GM20000 (cell line): ENCODE measurements at places on chromosomes 11 and 22.

GRCh38 chr22:23542933-23543332 is 37.2 kb downstream of the IGLL1 start:
- DNase-seq, result no peak

DNA sequence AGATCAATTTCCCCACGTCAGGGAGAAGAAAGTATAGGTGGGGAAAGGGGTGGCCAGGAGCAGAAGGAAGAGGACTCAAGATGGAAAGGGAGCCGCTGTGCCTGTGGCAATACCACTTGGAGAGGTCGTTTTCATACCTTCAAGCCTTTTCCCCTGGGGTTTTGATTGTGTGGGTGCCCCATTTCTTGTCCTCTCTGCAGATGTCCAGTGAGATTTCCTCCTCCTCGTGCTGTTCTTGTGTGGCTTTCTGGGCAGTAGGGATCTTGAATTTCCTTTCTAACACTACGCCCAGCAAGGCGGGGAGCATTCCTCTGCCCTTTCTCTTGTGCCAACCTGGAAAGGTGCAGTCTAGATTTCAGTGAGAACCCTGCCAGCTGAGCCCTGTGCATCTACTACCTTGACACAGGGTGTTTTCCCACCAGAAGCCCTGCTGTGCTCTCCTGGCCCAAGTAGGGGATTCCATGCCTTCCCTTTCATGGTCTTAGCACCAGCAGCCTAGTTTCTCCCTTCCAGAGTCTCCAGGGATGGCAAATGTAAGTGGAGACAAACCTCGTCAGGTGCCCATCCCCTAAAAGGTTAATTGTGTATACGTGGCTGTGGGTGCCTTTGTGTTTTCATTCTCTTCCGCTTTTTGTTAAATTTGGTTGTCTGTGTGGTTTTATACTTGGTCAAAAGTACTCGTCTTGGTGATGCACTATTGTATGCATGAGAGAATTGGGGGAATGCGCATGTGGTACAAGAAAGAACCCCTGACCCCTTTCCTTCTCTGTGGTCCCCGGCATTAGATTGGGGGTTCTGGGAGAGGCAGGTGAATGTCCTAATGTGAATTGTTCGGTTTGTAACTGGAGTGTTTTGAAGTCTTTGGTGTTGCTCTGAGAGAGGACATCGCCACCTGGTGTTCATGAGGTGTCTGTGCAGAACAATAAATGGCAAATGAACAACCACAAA is 71.4 kb upstream of the MPEG1 start:
- DNase-seq, result peak; percentile 55

DNA sequence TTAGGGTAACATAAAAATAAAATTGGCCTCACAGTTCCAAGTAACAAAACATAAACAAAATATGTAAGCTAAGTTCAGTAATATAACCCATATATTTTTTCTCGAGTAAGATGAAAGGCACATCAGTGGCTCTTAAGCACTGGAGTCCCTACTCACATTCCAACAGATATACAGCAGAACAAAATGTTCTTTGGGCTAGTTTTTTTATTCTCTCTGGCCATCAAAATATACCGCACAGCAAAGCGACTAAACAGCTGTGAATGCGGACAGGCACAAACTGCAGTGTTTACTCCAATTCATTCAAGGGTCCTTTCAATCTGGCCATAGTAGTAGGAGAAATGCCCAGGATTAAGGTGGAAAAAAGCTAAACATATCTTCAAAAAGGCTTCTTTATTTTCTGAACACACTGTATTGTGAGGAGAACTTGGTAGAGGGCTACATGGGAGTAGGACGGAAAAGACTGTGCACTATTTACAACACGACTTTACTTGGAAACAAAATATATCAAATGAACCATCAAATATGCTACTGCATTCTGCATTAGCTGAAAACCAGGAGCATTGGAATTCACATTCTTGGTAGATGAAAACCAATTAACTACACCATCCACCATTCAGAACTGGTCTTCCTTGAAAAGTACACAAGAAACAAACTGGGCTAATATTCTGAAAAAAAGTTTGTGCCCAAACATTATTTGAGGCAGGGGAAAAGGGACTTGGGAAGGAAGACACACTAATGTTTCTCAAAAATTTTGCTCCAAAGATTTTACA is 4.4 kb downstream of the CDON start:
- DNase-seq, result no peak

DNA sequence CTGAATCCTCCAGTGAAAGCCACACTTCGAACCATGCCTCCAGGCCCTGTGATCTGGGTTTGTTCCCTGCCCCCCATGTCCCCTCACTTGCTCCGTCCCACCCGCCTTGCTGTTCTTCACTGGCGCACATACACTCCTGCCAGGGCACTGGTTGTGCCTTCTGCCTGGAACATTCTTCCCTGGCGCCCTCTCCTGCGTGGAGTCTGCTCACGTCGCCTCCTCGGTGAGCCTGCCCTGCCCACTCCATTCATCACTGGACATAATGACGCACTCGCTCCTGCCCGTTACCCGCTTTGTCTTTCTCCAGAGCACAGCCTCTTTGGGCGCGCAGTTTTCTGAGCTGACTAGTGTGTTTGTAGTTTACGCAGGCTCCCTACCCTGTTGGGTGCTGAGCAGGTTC is 21.0 kb upstream of the MIEF1 start:
- no peak for DNase-seq

DNA sequence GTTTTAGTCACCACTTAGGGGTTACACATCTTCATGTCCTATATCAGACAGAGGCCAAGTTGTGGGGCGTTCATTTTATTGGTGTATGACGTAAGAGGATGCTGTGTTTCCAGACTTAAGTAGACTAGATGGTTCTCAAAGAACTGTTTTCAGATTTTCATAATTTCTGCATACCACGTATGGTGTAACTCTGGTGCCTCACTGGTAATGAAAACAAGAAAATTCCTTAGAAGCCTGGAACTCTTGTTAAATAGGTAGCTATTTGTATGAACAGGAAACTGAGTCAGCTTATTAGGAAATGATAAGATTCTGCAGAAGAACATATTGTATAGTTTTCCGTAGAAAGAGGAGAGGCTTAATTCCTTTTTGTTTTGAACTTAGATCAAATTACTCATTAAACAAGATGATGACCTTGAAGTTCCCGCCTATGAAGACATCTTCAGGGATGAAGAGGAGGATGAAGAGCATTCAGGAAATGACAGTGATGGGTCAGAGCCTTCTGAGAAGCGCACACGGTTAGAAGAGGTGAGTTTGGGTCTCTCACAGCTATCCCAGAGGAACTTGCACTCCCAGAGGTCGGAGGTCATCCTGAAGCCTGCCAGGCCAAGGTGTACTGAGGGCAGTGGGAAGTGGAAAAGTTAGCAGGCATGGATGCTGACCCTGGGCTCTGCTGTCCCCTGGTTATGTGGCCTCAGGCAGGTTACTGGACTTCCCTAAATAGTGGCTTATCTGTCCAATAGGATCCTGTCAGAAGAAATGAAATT is 3.9 kb downstream of the CDC45 start:
- no peak for DNase-seq

DNA sequence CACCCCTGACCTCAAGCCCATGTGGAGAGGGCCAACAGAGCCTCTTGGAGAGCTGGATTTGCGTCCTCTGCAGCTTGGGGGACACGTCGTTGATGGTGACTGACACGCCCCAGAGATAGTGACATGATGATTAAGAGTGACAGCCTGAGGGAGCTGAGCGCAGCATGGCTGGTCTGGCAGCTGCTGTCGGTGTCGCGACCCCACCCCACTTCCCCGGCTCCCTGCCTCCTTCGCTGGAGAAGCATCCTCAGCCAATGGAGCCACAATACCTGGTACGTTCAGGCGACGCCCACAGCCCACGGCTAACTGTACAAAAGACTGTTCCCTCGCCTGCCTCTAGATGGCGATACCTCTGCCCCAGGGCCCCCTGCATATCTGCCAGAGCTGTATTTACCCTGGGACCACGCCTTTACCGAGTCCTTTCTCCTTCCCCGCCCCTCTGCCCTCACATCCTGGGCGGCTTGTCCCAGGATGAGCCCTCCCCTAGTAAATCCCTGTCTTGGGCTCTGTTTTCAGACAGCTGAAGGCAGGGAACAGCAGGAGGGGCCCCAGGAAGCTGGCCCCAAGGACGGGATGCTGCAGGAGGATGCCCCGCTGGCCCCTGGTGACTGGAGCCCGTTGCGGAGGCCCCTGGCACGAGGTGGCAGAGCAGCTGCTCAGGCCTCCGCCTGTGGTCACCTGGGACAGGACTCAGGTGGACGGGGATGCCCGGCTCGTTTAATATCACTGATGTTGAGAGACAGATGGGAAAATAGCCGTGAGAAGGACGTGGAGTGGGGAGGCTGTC is 90.6 kb downstream of the RPS6KA4 start:
- DNase-seq, result peak; percentile 79

DNA sequence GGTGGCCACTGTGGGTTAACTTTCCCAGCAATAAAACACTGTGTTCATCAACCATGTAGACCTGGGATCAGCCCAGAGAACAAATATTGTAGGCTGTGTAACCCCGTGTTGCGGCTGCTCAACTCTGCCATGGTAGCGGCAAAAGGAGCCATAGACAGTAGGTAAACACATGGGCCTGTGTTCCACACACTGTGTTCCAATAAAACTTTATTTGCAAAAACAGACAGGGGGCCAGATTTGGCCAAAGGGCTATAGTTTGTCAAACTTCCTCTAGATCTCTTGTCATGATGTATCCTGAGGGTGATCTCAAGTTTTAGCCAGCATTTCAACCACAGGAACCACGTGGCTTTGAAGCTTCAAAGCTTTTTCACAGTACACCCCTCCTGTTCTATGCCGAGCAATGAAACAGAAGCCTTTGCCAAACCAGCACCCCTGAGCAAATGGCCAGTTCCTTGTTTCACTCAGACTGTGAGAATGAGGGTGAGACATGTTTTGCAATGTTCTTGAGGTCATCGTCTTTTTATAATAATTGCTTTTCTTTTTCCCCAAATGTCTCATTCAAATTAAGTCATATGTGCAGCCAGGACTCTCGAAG is 49.9 kb upstream of the FADD start:
- no peak for DNase-seq

GRCh38 chr11:11533751-11534150 is 88.1 kb downstream of the GALNT18 start:
- DNase-seq, result no peak

GRCh38 chr22:32518848-32519247 is 44.2 kb downstream of the FBXO7 start:
- no peak for DNase-seq

GRCh38 chr11:118998822-118999221 is 884 bp downstream of the CENATAC start:
- no peak for DNase-seq

GRCh38 chr11:125483592-125483991 is 12.5 kb downstream of the FEZ1 start:
- DNase-seq, result no peak

DNA sequence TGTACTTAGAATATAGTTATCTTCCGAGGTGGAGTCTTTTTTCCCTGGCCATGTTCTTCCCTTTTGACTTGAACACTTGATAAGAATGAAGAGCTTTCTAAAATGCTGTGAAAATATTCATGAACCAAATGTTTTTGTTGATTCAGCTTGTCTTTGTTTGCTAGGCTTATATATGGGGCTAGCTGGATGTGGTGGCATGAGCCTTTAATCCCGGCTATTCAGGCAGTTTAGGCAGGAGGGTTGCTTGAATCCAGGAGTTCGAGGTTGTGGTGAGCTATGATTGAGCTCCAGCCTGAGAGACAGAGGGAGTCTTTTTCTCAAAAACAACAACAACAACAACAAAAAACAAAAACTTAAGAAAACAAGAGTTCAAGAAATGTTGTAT is 23.1 kb downstream of the CBL start:
- DNase-seq, result no peak

DNA sequence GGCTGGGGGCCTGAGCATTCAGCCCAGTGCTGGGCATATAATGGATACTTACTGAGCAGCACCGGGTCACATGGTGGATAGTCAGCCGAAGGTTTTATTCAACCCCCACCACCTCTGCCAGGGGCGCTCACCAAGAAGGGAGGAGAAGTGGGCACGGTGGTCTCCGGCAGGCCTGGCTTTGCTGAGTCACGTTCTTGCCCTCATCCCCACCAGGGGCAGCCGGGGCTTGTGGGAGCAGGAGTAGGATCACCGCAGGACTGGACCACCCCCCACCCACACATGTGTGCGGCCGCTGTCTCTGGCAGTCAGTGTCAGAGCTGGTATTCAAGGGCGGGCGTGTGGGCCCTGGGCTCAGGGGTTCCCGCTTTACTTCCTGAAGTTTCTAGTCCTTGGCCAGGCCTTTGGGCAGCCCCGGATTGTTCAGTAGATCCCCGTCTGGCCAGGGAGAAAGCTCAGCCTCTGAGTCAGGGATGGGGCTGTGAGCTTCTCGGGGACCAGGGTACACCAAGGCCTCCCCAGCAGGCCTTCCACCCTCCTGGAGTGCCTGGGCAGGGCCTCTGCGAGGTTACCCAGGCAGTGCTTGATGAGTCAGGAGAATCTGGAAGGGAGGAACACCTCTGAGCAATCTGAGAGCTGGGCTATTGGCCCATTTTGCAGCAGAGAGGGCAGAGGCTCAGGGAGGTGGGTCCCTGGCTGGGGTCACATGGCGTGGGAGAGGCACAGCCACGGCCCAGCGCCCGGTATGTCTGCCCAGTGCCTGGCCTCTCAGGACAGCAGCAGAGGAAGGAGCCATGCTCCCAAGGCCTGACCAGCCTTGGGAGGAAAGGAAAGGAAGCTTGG is 60.6 kb downstream of the RTL6 start:
- DNase-seq, result no peak

- no peak for DNase-seq
Measured at GRCh38 chr11:45334410-45334809, 48.3 kb upstream of the SYT13 start.

DNA sequence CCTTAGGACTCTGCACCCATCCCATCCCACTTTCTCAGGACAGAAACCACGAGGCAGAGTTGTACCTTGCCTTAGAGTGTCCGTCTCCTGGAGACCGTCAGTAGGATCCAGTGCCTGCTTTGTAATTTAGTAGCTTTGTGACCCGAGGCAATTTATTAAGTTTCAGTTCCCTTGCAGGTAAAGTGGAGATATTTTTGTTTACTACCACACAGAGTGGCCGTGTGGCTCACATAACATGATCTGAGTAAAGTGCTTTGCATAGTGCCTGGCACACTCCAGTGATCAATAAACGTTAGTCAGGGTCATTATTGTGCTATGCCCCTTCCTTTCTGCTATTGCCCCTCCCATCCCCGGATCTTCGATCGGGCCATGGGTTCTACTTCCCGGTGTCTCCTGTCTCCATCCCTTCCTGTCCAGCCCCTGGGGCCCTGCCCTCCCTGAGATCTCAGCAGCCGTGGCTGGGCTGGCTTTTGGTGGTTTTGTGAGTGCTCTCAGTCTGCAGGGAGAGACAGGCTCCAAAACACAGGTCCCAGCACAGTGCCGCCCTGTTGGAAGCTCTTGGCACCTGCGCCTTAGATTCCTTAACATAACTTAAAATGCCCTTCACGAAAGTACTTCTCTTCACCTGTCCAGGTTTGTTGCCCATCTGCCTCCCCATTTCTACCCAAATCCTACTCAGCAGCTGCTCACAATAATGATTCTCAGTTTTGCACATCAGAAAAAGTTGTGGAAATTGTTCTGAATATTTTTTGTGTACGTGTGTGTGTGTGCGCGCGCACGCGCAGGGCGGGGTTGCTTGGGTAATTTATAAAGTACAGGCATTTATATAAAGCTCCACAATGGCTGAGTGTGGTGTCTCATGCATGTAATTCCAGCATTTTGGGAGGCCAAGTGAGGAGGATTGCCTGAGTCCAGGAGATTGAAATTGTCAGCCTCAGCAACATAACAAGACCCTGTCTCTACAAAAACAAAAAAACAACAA is 753.7 kb downstream of the NTM start:
- DNase-seq, result no peak

GRCh38 chr11:134973801-134974200 is 561.8 kb upstream of the B3GAT1 start:
- no peak for DNase-seq
